ENCODE measurements at places on chromosomes 3 and 15. TPM values are rescaled to one million over a fixed set of nuclear protein-coding genes. Genes with fewer than 3 reads are reported as not detected.
A peak's percentile ranks its signal among the peaks of the same experiment; 100 is the strongest.

The RPL35A gene
- 1,153 TPM for total RNA-seq

The FOXL2NB gene
- not detected for total RNA-seq

The SERINC4 gene
- total RNA-seq, result not detected

The SCG5 gene
- 3.3 TPM for total RNA-seq

DNA sequence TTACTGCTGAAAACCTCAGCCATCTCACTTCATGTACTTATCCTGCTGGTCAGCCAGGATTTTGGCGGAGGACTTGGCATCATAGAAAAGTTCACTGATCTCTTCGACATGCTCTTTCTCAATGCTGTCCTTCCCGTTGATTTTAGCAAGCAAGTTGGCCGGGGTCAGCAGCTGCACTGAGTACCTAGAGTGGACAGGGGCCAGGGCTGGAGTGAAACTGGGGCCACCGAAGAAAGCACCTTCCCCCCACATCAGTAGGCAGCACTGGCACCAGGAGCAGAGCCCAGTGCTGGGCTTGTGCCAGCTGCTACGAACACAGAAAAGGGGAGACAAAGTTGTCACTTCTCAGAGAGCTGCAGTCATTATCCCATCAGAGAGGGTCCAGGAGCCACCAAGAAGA, 29.0 kb downstream of the SEC61A1 start:
- DNase-seq, result no peak

DNA sequence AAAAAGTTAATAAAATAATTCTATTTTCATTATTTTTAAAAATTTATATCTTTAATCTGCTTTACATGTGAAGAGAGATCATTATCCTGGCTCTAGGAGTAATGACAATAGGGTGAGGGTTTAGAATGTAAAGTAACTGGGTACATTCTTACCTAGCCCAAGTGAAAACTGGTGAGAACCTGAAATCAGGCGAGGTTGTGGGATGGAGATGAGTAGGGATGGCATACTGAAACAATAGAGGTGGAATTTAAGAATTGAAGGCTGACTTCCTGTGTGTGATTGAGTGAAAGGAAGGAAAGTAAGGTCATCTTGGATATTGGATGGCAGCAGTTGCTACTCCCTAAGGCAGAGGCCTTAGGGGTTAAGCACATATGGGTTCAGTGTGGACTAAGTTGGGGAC, 82.7 kb downstream of the MYRIP start:
- DNase-seq, result no peak

DNA sequence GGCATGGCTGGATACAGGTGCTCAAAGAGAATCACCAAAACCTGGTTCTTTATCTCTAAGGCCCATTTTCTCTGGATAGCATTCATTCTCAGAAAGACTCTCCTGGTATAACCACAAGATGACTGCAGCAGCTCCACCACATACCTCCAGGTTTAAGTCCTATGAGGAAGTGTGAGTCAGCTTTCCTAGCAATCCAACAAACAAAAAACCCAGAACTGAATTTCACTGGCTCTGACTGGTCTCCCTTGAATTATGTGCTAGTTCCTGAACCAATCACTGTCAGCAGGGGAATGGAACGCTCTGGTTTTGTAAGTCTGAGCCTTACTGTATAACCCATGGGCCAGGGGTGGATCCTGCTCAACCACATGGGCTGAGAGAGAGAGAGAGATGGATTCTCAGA, 27.2 kb downstream of the MRPL46 start:
- DNase-seq, result peak; percentile 8

GRCh38 chr3:190118438-190118837, 2.3 kb downstream of the P3H2 start:
- DNase-seq, result no peak

DNA sequence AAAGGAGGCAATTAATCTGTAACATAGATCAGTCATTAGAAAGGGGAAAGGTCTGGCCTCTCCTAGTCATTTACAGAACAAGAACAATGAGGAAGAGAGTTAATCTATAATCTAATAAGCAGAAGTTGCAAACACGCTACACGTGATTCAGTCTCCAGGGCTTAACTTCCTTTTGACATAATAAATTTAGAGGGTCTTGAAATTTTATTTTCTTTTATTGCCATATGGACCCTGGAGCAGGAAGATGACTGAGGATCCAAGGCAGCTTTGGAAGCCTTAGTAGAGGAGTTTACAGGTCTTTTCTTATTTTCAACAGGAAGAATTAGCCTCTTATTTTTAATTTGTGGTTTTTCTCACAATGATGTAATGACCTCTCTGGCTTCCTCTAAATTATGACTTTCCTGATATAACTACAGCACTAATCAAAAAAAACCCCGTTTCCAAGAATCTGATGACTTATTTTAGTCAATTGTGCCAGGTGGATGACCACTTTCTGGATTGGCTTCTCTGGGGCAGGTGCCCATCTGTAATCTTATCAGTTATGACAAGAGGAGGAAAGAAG, 32.2 kb downstream of the ADGRG7 start:
- peak; percentile 47 for DNase-seq

GRCh38 chr3:60803216-60804173, 447.8 kb downstream of the FHIT start:
- no peak for DNase-seq

DNA sequence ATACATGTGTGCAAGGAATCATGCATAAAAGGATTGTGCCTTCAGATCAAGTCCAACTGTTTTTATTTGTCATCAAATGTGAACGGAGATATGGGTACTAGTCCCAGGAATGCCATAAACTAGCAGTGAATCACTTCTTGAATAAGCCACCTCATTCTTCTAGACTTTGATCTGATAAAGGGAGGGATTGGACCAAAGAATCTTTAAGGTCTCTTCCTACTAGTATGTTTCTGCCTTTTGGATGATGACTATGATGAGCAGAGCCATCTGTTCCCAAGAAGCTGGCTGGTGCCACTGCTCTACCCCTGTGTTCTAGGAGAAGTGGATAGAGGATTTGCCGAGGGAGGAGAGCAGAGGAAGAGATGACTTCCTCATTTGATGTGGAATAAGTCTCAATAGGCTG, 28.8 kb upstream of the UACA start:
- peak; percentile 49 for DNase-seq

DNA sequence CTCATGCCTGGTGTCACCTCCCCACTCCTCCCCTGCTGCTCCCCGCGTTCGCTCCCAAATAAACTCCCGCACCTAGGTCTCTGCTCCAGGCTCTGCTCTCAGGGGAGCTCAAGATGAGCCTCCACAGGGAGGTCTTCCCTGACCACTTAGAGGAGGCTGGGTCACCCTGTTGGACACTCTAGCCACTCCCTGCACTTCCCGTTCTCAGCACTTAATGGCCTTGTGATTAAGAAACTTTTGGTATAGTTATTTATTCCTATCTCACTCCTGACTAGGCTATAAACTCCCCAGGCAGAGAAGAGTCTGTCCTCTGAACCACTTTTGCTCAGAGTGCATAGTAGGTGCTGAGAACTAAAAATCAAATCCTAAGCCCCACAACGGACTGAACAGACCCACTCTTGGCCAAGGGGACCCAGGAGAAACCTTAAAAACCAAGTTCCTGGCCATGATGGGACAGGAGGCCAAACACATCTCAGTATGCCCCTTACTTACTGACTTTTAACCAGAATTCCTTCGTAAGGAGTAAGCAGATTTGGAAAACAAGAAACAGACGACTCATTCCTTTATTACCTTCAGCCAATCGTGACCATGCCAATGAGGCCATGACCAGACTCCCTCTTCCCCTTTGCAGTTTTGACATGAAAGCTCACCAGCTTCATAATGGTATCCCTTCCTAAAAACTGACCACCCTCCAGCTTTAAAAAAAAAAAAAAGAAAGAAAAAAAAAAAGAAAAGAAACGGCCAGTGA, 69.0 kb upstream of the HRH1 start:
- no peak for DNase-seq
